ENCODE measurements at places on chromosomes 11 and 22.

DNA sequence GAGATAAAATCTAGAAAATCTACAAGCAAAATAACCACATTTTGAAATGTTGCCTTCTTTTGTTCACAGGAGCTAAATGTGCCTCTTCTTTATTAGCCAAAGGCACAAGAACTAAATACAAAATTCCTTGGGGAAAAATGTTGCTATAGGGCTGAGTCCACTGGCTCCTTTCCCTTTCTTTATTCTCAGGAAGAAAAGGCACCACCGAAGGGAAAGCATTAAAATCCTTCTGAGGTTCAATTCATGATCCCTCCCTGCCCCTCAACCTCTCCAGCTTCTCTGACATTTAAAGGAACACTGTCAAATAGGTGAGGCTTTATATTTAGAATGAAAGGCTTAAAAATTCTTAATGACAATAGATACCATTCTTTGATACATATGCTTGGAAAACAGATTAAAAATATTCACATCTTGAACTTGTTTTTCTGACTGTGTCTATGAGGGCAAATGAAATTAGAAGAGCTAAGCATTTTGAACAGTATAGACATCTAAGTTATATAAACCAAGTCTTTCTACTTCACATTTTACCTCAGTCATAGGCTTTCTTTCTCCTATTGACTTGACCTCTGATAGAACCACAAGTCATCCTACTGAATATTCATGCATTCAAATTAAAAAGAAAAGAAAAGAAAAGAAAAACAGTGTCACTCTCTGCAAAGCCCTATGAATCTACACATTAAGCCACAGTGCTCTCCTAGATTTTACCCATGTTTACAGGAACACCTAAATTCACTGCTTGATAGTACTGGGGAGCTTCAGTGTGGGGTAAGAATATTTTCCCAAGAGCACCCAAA lies 148.2 kb downstream of the MAML2 start:
- no peak for DNase-seq

DNA sequence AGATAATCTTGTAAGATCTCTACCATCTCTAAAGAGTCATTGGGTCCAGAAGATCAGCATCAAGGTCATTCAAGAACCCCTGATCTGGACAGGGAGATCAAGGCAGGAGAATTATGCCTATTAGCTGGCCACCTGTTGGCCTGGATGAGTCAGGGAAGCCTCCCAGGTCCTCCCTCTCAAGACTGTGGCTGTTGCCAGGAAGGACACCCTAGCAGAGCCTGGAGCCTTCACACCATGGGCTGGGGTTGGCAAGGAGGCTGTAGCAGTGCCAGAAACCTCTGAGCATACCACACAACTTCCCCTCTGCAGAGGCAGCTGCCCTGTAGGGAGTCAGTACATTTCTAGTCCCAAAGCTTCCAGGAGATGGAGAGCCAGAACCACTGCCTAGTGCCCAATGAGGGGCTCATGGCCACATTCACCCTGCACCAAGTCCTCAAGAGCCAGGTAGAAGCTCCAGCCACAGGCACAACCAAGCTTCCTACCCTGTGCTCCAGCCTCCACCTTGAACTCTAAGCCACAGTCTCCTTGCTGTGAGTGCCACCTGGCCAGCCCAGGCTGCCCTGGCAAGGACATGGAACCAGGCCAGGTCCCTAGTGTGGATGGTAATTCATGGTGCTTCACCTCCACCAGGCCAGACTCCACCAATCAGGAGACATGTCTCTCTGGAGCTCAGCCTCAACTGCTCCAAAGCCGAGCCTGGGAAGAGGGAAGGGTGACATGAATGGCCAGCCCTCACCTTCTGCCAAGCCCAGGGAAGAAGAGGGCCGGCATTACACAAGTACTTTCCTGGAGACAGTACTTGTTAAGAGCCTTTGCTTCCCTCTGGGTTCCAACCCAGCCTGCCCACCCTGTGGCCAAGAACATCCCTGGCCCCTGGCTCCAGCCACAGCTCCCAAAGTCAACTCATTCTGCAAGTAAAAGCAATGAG lies 124.3 kb downstream of the BUD13 start:
- DNase-seq = no peak

DNA sequence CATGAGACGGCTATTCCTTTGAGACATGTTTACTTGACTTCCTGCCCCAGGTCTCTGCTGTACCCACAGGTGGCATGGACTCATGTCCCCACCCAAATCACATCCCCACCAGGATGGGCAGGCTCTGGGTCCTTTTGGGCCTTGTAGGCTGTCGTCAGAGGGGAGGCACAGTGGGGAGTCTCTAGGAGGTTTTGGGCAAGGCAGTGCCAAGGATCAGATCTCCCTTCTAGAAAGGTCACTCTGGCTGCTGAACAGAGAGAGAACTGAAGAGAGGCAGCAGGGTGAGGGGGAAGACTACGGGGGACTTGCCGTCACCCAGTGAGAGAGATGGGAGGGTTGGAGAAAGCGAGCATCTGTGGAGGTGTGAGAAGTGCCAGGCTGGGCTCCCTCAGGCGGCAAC lies 4.6 kb upstream of the KCNQ1OT1 start:
- DNase-seq = no peak

DNA sequence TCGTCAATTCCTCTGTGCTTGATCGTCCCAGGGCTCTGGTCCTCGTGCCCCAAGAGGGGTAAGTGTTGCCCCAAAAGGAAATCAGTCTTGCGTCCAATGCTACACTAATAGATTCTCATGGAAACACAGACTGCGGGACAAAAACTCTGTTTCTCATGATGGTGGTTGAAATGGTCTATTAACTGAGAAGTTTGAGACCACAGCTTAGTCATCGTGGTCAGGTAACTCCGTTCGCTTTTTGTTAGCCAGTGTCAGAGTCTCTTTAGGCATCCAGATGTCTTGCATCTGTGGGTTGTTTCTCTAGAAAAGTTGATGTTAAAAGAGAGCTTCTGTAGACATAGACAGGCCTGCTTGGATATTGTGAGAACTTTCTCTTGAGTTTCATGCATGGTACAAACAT lies 104.6 kb upstream of the SORL1-AS1 start:
- no peak for DNase-seq

GRCh38 chr22:46366327-46366731 lies 30.8 kb downstream of the TRMU start:
- no peak for DNase-seq

DNA sequence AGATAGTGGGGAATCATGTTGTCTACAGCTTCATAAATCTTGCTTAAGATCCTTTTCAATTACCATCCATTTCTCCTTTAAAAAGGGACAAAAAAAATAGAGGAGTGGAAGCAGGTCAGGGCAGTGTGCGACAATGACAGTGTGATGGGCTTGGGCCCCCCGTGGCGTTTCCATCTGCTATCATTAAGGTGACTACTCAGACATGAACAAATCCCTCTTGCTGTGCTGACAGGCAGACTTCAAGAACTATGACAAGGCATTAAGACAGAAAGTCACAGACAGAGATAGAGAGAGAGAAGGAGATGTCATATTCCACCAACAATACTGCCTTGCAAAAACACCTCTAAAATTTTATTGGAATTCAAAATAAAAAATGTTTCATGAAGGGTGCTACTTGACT lies 263.2 kb downstream of the DCDC1 start:
- DNase-seq = no peak

GRCh38 chr11:18321969-18322711 lies at the start of the genes GTF2H1 and HPS5:
Gene GTF2H1, plus strand, starts transcription at chr11:18322567. Its CDS starts 10,508 bp downstream, at chr11:18333075.
Gene HPS5, minus strand, starts transcription at chr11:18322140. Its CDS starts 4,282 bp downstream, at chr11:18317858.
- DNase-seq = peak; percentile 93

DNA sequence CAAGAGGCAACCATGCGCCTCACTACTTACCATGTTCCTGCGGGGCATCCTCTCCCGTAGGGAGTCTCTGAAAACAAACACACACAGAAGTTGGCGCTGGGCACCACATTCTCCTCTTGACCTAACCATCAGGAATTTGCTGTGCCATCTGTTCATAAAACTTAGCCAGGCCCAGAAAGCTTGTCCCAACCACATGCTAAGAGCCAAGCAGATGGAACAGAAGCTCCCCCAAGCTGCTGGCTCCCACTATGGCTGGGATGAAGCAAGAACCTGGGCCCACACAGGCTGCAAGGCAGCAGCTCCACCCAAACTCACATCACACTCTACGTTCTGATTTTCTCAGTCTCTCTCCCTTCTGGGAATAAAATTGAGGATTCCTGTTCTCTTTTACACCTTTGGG lies 17.4 kb downstream of the HPS4 start:
- no peak for DNase-seq

DNA sequence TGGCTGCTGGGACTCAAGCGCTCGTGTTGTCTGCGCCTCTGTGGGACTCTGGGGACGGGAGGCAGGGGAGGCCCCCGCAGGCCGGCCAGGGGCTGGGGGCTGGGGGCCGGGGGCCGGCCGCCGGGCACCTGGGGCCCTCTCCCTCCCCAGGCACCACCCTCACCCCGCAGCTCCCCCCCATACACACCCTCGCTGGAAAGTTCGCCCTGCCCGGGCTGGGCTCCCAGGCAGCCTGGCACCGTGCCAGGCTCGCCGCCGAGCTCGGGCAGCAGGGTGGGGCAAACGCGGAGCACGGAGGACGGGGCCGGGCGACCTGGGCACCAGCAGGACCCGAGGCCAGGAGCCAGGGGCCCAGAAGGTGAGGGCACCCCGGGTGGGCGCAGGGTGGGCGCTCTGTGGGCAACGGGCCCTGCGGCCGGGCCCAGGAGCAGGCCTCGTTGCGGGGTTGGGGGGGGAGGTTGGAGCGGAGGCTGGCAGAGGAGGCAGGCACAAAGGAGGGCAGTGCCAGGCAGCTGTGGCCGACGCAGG lies 76.7 kb upstream of the WNT7B start:
- DNase-seq = no peak

GRCh38 chr11:126415128-126415527 lies 59.6 kb downstream of the ST3GAL4 start:
- peak; percentile 60 for DNase-seq

- no peak for DNase-seq
Measured at GRCh38 chr11:78414321-78415051, 3.1 kb downstream of the GAB2 start.

- no peak for DNase-seq
Measured at GRCh38 chr11:73225001-73225686, 7.1 kb downstream of the P2RY2 start.

- DNase-seq = no peak
Measured at GRCh38 chr11:12330485-12331231, 46.7 kb upstream of the PARVA start.

GRCh38 chr22:37127350-37127878 lies 17.9 kb upstream of the TMPRSS6 start:
- no peak for DNase-seq

DNA sequence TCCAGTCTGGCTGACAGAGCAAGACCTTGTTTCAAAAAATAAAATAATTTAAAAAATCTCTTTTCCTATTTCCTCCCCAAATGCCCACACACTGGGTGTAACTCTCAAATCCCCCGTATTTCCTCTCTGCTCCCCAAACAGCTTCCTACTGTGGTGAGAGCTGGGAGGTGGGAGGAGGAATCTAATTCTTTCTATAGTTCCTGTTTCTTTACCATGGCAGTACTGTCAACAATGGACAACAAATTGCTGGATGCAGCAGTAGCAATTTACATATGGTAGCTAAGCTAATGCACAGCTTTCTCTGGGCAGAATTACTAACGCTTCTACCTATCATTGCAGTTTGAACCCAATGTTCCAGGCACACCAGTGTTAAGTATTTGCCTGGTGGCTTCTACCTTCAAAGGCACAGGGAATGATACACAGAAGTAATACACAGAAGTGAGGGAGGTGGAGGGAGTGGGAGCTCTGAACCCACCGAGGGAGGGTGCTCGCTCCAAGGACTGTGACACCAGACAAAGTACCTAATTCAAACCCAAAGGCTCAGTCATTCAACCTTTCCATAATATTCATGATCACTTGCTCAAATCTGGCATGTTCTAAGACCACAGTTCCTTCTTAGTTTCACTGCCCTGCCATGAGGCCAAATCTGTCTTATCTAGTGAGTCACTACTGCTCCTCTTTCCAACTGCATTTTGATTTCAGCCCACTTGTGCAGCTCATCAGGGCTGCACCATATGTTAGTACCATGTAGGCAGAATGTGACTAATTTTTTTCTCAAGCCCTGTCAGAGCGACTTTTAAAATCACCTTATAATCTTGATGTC lies 37.9 kb downstream of the CELF1 start:
- DNase-seq = no peak

DNA sequence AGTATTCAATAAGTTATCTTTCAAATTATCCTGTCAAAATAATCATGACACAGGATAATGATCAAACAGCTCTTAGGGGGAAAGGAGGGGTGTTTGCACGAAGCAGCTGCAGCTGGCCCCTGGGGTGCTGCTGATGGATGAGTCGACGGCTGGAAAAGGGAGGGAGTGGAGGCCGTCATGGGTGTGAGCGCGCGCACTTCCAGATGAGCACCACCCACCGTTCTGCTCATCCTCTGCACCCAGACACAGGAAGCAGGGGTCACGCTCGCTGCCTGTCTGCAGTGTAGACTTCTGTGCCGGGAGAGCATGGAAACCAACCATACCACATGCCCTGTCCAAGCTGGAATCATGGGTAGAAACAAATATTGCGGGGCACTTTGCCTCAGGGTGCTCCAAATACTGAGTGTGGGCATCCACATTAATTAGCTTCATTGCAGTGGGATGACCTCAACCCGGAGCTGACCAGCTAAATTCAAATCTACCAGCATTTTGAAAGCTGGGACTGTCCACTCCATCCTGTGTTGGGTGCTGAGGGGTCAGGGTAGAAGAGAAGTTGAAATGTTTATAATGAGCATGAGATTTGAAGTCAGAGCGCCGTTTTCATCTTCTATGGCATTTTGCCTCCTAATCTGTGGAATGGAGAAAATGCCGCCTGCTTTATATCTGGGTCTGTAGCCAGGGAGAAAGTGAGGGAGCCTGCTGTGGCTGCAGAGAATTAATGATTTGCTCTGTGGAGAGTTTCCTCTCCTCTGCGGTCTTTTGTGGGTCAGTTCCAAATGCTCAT lies 802.4 kb downstream of the TBC1D22A start:
- no peak for DNase-seq

DNA sequence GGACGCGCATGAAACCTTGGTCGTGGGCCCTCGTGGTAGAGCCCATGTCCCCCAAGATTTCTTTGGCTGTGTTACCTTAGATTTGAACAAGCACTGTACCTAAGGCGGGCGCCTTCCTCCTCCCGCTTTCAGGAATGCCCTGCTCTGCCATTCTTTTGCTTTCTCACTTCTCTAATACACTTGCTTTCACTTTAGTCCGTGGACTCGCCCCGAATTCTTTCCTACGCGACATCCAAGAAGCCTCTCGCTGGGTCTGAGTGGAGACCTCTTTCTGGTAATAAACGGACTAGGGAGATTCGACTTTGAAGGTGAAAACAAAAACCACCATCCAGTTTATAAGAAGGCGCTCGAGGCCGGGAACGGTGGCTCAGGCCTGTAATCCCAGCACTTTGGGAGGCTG lies 1.2 kb upstream of the NUP50 start:
- no peak for DNase-seq

DNA sequence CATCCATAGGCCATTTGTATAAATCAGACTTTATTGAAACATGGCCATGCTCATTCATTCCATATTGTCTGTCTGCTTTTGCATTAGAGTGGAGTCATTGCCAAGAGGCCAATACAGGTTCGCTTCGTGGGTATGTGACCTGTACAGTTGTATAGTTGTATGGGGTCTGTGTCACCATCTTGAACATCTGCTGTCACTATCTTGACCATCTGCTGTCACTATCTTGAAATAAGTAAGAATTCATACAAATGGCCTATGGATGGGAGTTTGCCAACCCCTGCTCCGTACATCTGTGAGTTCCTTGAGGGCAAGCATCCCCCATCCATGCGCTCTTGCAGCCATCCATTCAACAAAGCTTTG lies 44.4 kb upstream of the ANO1 start:
- DNase-seq = no peak

- DNase-seq = no peak
Measured at GRCh38 chr22:35324067-35324466, 24.4 kb downstream of the TOM1 start.

GRCh38 chr11:119899997-119900396 lies 171.0 kb upstream of the NECTIN1 start:
- no peak for DNase-seq
